Suprapubic skin (tissue), 4 donors: ENCODE measurements at places on chromosomes 13 and 19. TPM values are rescaled to one million over a fixed set of nuclear protein-coding genes. Genes with fewer than 3 reads are reported as not detected.

The IGSF23 gene
- not detected for total RNA-seq

The ERICH4 gene
- total RNA-seq, result not detected

DNA sequence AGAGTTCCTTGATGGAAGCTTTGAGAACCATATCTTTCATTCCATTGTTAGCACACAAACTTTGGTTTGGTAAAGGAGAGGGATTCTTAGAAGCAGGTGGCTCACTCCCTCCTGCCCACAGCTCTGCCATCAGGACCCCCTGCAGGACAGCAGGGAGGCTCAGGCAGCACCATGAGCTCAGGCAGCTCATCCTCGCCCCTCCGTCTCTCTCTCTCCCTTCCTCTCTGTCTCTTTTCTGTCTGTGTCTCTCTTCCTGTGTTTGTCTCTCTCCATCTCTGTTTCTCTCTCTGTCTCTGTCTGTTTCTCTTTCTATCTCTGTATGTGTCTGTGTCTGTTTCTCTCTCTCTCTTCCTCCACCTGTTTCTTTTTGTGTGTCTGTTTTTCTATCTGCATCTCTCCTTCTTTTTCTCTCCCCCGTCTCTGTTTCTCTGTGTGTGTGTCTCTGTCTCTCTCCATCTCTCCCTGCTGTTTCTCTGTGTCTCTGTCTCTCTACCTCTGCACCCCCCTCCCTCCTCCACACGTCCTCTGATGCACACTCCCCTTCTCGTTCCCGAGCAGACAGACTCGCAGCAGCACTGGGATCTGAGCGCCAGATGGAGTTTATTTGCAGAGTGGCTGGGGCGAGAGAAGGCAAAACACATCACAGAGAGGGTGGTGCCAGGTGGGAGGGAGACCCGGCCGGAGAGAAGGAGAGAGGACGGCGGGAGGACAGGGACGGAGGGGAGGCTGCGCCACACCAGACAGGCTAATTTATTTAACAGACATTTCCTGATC, 8.7 kb downstream of the SBK2 start:
- no peak for DNase-seq
- no peak overlapping the region for H3K4me3 ChIP-seq
- peaks cover 17% of the 10 kb centered on the region for H3K27me3 ChIP-seq
- peaks cover 12% of the 10 kb centered on the region for H3K4me1 ChIP-seq

DNA sequence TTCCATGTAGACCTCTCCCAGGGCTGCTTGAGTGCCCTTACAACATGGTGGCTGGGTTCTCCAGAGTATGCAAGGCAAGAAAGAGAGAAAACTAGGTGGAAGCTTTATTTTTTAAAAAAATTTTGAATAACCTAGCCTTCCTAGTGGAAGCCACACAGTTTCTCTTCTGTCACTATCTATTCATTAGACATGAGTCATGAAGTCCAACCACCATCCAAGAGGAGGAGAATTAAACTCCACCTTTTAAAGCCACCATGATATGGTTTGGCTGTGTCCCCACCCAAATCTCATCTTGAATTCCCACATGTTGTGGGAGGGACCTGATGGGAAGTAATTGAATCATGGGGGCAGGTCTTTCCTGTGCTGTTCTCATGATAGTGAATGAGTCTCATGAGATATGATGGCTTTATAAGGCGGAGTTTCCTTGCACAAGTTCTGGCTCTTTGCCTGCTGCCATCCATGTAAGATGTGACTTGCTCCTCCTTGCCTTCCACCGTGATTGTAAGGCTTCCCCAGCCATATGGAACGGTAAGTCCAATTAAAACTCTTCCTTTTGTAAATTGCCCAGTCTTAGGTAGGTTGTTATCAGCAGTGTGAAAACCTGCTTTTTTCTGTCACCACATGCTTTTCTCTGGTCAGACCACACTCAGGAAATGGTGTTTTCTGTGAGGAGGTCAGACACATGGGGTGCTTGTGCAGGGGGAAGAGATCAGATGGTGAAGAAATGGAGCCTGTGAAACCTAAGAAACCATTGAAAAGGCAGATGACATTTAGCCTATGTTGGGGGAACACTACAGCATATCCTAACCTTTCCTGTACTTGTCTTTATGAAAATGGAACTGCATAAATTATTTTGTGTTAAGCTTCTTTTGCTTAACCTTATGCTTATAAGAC, 57.7 kb downstream of the ANKRD10 start:
- no peaks in the 10 kb centered on the region for H3K4me1 ChIP-seq
- H3K27ac ChIP-seq, result no peak overlapping the region
- H3K27me3 ChIP-seq, result no peaks in the 10 kb centered on the region
- no peak for DNase-seq
